Renal cortical epithelial cell (primary cell): ENCODE measurements at places on chromosomes 12 and 14. TPM values are rescaled to one million over a fixed set of nuclear protein-coding genes. Genes with fewer than 3 reads are reported as not detected.

DNA sequence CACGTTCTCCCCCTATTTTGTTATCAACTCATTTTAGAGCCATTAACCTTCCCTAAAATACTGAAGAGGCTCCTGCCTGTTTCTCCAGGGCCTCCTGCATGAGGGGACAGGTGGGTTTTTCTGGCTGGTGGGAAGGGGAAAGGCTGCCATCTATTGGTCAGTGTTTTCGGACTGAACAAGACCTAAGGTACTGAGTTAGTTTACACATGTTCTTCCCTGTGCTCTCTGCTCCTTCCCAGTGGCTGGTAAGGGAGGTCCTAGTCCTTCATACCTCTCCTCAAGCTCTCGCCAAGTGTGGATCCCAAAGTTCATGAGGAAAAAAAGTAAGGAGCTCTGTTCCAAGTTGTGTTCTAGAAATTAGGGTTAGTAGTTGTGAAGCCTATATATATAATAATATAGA, 357.5 kb downstream of the FSCB start:
- peak; percentile 1 for DNase-seq

DNA sequence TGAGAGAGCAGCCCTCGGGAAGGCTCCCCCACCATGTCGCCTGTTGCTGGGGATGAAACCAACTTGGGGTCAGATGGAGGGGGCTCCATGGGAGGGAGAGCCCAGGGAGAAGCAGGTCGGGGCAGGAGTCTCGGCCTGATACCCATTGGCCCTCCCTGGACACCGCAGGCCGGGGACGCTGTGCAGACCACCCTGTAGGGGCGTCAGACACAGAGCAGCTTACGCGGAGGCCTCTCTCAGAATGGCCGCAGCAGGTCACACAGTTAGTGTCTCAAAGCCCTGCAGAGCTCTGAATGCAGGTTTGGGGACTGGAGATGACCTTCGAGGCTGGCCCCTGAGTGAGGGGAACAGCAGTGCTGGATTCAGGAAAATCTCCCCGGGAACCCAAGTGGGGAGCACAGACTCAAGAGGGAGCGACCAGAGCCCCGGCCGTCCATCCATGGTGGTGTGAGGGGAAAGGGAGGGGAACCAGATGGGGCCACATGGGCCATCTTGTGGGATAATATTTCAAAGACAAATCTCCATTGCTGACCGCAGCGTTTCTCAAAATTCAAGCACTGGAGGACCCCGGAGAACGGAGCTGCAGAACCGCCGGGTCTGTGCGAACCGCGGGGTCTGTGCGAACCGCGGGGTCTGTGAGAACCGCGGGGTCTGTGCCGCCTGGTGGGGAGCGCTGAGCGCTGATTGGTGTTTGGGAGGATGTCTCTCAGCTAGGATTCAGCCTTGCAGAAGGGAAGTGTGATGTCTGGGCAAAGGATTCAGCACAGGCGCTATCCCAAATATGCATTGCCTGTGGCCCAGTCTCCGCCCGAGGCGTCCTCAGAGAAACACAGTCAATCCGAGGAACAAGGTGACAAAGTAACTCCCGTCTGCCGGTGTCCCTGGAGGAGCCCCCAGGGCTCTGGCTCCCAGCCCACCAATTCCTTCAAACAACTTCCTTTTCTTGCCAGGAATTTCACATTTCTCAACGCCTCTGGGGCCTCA, 324.4 kb upstream of the RTL1 start:
- DNase-seq, result no peak

DNA sequence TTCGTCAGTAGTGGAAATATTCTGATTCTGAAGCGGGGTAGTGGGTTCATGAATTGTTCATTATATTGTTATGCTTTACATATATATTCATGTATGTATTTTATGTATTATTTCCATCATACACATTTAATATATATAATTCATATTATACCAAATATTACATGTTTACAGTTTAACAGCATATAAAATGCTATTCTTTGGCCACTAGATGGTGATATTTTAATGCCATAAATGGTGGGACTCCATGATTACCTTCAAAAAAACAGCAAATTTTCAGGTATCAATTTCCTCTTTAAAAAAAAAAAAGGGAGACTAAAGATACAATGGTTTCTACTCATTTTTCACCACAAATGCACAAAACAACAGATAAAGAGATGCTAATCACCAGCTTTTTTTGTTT, 41.0 kb downstream of the BDKRB1 start:
- peak; percentile 53 for DNase-seq

DNA sequence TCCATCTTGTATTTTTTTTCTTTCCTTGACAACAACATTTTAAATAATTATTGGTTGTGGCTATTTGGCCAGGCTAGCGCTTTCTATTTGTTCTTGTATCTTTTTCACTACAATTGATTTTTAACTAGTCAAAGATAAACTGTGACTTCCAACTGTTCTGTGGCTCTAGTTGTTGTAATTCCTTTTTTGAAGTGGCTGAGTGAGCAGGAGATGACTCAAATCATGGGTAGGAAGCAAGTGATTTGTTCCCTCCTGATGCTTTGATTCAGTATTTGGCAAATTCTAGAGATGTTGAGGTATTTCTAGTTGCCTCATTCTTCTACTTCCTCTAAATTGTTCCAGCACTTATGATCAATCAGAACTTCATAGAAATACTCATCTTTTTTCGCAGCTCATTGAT, 633.5 kb downstream of the RERGL start:
- peak; percentile 69 for DNase-seq

DNA sequence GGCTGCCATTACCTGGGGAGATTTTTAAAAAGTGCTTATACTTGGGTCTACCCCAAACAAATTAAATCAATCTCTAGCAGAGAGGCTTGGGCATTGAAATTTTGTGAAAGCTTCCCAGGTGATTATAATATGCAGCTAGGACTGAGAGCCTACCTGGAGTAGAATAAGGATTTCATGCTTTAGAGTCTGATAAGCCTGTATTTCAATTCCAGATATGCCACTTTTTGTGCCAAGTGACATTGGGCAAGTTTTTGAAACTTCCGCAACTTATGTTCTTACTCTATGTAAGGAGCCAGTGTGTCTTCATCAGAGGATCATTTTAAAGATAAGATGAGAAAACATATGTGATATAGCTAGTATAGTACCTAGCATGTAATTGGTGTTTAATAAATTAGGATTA, 159.8 kb upstream of the LRIG3 start:
- DNase-seq, result no peak

- peak; percentile 75 for DNase-seq
These were observed 184.4 kb upstream of the SLC38A2 start for GRCh38 chr12:46556819-46557524.

DNA sequence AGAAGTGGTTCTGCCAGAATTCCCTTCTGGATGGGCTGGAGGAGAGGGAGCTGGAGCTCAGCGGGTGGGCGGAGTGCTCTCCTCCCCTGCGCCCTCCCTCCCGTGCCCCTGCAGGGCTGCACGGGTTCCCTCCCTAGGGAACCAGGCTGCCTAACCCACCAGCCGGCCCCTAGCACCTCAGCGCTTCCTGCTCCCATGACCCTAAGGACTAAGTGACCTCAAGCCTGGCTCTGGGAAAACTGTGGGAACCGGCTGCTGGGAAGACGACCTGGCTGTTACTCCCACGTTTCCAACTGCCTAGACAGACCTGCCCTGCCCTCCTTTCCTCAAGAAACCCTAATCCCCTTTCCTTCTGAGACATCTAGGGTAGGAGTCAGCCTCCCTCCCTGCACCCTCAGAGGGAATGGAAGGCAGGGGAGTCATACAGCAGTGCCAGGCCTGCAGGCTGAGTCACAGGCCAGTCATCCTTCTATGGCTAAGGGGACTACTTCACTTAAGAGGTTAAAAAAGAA, 31.5 kb downstream of the SLC6A12 start:
- DNase-seq, result peak; percentile 76

DNA sequence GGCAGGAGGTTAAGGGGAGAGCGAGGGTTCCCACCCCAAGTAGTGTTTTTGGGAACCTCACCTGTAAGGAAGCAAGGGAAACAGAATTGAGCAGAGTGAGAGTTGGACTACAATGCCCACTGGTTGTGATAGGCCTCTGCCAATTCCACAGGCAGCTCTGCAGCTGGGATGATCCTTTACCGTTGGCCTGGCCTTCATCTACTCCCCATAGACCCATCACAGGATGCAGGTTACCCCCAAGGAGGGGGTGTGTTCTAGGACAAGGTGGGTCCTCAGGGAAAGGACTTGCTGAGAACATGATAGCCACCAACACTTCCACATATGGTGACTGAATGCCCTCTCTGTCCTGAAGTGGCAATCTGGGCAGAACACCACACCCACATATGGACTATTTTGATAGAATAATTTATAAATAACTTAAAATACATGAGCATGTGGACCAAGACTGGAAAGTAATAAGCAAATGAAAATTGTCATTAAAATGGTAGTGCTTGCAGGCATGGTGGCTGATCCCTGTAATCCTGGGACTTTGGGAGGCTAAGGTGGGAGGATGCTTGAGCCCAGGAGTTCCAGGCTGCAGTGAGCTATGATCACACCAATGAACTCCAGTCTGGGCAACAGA, 8.4 kb downstream of the PHLDA1 start:
- DNase-seq, result no peak

GRCh38 chr12:67624355-67624754, 24.2 kb upstream of the DYRK2 start:
- DNase-seq, result no peak

DNA sequence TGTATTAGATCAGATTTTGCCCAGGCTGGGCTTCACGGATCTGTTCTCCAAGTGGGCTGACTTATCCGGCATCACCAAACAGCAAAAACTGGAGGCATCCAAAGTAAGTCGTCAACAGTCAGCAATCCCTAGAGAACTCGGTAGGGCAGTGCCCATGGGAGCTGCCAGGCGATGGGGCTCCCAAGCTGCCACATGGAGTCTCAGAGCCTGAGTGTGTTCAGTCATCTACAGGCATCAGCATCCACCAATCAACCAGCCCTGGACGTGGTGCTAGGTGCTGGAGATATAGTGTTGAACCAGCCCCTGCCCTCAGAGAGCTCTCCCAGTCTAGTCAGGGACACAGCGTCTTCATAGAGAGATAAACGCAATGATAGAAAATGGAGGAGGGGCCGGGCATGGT, 6.9 kb downstream of the SERPINA4 start:
- DNase-seq, result no peak

DNA sequence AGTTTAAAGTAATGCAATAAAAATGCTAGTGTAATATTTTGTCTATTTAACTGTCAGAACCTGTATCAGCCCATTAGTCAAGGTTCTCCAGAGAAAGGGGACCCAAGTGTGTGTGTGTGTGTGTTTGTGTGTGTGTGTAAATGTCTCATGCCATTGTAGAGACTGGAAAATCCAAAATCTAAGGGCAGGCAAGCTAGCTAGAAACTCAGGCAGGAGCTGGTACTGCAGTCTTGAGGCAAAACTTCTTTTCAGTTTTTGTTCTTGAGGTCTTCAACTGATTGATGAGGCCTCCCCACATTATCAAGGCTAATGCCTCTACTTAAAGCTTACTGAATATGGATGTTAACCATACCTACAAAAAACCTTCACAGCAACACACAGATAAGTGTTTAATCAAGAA, 126.7 kb downstream of the PRKD1 start:
- no peak for DNase-seq

GRCh38 chr12:53695152-53696145, 19.6 kb upstream of the ATP5MC2 start:
- peak; percentile 70 for DNase-seq

GRCh38 chr14:52063052-52063462, 5.8 kb downstream of the NID2 start:
- DNase-seq, result no peak

DNA sequence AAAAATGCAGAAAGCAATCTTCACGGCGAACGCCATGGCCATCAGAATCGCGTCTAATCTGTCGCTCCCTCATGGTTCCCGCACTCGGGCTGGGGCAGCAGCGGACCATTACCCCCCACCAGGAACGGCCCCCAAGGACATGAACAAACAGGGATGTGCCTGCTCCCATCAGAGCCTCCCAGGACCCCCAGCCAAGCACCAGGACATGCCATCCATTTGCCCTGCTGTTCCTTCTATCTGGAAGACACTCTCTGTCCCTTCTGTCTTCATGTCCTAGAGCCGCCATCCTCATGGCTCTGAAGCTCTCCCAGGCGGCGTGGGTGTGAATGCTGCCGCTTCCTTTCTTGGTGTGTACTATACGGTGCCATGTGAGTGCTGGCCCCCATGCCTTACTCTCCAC, 371.8 kb downstream of the BCL11B start:
- no peak for DNase-seq

DNA sequence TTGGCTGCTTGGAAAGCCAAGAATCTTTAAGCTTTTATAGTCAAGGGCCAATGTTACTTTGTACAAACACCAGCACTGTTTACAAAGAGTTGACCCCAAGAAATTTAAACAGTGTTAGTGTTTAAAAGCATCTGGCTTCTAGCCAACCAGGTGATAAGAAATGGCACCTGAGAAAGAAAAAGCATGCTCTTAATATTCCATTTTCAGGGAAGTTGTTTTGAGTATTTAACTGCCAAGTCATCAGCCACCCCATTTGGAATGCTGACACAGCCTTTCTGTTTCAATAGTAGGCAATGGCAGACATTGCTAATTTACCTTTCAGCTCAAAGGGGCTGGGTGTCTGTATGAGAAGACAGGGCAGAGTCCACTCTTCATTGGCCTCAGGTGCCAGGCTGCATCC, 3.7 kb upstream of the SLC35F4 start:
- peak; percentile 23 for DNase-seq

GRCh38 chr12:111160350-111161241, 208.3 kb downstream of the PHETA1 start:
- no peak for DNase-seq

- peak; percentile 18 for DNase-seq
These were observed 75.8 kb upstream of the SOX5 start for GRCh38 chr12:24025153-24025798.

GRCh38 chr14:59595071-59595470, 18.5 kb upstream of the CCDC175 start:
- DNase-seq, result no peak

GRCh38 chr14:81178063-81178462, 42.7 kb downstream of the GTF2A1 start:
- DNase-seq, result peak; percentile 9

The IL26 gene
- total RNA-seq, result not detected in 2 replicates

The DYNC1H1 gene
- total RNA-seq, result 304 and 1,526 TPM in 2 replicates

The TAMALIN gene
- total RNA-seq, result 2.2 and 3.0 TPM in 2 replicates

The RNASE3 gene
- not detected in 2 replicates for total RNA-seq

The RPS26 gene
- 119 and 710 TPM in 2 replicates for total RNA-seq

The SMCO2 gene
- total RNA-seq, result not detected in 2 replicates

The LMNTD1 gene
- not detected in 2 replicates for total RNA-seq

The ABCC9 gene
- total RNA-seq, result 0.40 and 1.7 TPM in 2 replicates

The VASH1 gene
- 0.35 and 8.5 TPM in 2 replicates for total RNA-seq

The PFDN5 gene
- total RNA-seq, result 323 and 327 TPM in 2 replicates

The WDHD1 gene
- 6.9 and 13.4 TPM in 2 replicates for total RNA-seq

The PTPRO gene
- total RNA-seq, result 0.45 and 0.69 TPM in 2 replicates

The TSPAN9 gene
- total RNA-seq, result 24.7 and 91.3 TPM in 2 replicates
